PC-3 (cell line): ENCODE measurements at places on chromosomes 16 and 17. TPM values are rescaled to one million over a fixed set of nuclear protein-coding genes. Genes with fewer than 3 reads are reported as not detected.

GRCh38 chr16:71865173-71865863 is 18.7 kb downstream of the ZNF821 start:
- H3K4me3 ChIP-seq = no peak overlapping the region
- no peaks in the 10 kb centered on the region for H3K27me3 ChIP-seq
- no peak for DNase-seq
- no peaks in the 10 kb centered on the region for H3K4me1 ChIP-seq
- H3K27ac ChIP-seq = no peak overlapping the region

- no peak overlapping the region for H3K4me3 ChIP-seq
- no peak overlapping the region for H3K27ac ChIP-seq
- H3K36me3 ChIP-seq = no peaks in the 10 kb centered on the region
- no peaks in the 10 kb centered on the region for H3K27me3 ChIP-seq
Observed at GRCh38 chr16:3578610-3579551, 1.7 kb upstream of the NLRC3 start.

DNA sequence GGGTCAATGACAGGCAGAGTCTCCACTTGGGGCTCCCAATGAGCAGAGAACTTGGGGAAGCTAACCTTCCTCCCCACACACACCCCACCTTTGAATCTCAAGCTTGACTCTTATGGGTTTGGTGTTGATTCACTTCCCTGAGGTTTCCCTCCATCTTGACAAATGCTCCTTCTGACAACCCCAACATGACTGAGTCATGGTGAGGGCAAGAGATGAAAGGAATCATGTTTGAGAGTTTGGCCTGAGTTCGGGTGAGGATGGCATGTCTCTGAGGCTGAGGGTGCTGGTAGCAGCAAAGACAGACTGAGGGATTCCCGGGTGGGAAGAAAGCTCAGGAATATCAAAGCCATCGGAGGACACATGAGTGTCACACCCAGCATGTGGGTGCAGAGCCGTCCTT is 18.7 kb downstream of the KRT9 start:
- H3K4me1 ChIP-seq = peaks cover 26% of the 10 kb centered on the region
- no peaks in the 10 kb centered on the region for H3K36me3 ChIP-seq
- no peak for DNase-seq
- no peaks in the 10 kb centered on the region for H3K27me3 ChIP-seq
- no peak overlapping the region for H3K4me3 ChIP-seq
- no peak overlapping the region for H3K27ac ChIP-seq

- H3K27ac ChIP-seq = no peak overlapping the region
- H3K27me3 ChIP-seq = no peaks in the 10 kb centered on the region
- peak; percentile 64 for DNase-seq
- H3K4me3 ChIP-seq = no peak overlapping the region
Observed at GRCh38 chr17:51860954-51861561, 297.5 kb downstream of the CA10 start.

- DNase-seq = no peak
- no peak overlapping the region for H3K27ac ChIP-seq
- peaks cover 10% of the 10 kb centered on the region; the same call in 1 of the 2 replicates for H3K4me1 ChIP-seq
- no peak overlapping the region for H3K4me3 ChIP-seq
Observed at GRCh38 chr17:71503710-71504465, 616.9 kb upstream of the SOX9 start.

- H3K4me1 ChIP-seq = peaks cover 73% of the 10 kb centered on the region
- H3K27me3 ChIP-seq = no peaks in the 10 kb centered on the region
- H3K4me3 ChIP-seq = no peak overlapping the region
Observed at GRCh38 chr17:27244491-27245223, 49.3 kb upstream of the WSB1 start.

- H3K4me1 ChIP-seq = no peaks in the 10 kb centered on the region
- H3K36me3 ChIP-seq = no peaks in the 10 kb centered on the region
- H3K4me3 ChIP-seq = no peak overlapping the region
Observed at GRCh38 chr17:81182596-81182995, 16.6 kb upstream of the AATK start.

The GRN gene
- 400 and 465 TPM in 2 replicates for total RNA-seq

The PIRT gene
- not detected in 2 replicates for total RNA-seq

The ATAD5 gene
- total RNA-seq = 4.2 and 5.4 TPM in 2 replicates

The CACNG3 gene
- not detected in 2 replicates for total RNA-seq
